ENCODE measurements at places on chromosomes 11 and 22.

DNA sequence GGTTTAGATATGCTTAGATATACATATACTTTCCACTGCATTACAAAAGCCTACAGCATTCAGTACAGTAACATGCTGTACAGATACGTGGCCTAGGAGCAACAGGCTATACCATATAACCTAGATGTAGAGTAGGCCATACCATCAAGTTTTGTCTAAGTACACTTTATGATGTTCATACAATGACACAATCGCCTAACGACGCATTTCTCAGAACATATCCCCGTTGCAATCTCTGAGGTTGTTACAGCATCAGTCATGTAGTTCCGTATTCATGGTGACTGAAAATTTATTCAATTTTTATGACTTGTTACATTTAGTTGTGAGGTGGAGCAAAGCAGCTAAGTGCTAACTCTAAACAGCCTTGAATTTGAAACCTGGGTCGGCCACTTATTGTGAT is 6.7 kb downstream of the ZBTB44 start:
- H3K27me3 ChIP-seq, result no peaks in the 10 kb centered on the region
- H3K4me1 ChIP-seq, result peaks cover 11% of the 10 kb centered on the region
- no peak overlapping the region for H3K27ac ChIP-seq

- no peak overlapping the region for H3K4me3 ChIP-seq
- H3K27ac ChIP-seq, result no peak overlapping the region
- no peaks in the 10 kb centered on the region for H3K27me3 ChIP-seq
- H3K36me3 ChIP-seq, result no peaks in the 10 kb centered on the region
Measured at GRCh38 chr11:106495046-106495445, 417.6 kb downstream of the AASDHPPT start.

GRCh38 chr11:92109466-92109865 is 115.2 kb upstream of the FAT3 start:
- H3K36me3 ChIP-seq, result no peaks in the 10 kb centered on the region
- H3K4me1 ChIP-seq, result no peaks in the 10 kb centered on the region
- H3K4me3 ChIP-seq, result no peak overlapping the region
- no peak overlapping the region for H3K27ac ChIP-seq

DNA sequence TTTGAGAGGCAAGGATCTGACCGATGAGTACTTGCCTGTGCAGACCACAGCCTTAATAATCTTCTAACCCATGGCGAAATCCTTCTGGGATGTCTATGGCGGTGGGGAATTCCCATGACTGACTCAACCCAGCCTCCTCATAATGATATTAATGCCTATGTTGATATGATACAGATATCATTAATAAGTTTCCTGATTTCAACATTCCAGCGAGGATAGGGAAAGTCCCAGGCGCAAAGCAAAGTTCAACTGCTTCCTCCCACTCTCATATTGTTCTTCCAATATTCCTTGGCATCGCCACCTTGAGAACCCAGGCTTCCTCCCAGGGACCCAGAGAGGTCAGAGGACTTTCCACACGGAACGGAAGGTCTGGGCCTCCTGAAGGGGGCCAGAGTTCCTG is 110.3 kb upstream of the TMEM45B start:
- no peaks in the 10 kb centered on the region for H3K4me1 ChIP-seq
- H3K36me3 ChIP-seq, result no peaks in the 10 kb centered on the region
- H3K27ac ChIP-seq, result no peak overlapping the region
- H3K27me3 ChIP-seq, result no peaks in the 10 kb centered on the region
- no peak overlapping the region for H3K4me3 ChIP-seq
- DNase-seq, result no peak

DNA sequence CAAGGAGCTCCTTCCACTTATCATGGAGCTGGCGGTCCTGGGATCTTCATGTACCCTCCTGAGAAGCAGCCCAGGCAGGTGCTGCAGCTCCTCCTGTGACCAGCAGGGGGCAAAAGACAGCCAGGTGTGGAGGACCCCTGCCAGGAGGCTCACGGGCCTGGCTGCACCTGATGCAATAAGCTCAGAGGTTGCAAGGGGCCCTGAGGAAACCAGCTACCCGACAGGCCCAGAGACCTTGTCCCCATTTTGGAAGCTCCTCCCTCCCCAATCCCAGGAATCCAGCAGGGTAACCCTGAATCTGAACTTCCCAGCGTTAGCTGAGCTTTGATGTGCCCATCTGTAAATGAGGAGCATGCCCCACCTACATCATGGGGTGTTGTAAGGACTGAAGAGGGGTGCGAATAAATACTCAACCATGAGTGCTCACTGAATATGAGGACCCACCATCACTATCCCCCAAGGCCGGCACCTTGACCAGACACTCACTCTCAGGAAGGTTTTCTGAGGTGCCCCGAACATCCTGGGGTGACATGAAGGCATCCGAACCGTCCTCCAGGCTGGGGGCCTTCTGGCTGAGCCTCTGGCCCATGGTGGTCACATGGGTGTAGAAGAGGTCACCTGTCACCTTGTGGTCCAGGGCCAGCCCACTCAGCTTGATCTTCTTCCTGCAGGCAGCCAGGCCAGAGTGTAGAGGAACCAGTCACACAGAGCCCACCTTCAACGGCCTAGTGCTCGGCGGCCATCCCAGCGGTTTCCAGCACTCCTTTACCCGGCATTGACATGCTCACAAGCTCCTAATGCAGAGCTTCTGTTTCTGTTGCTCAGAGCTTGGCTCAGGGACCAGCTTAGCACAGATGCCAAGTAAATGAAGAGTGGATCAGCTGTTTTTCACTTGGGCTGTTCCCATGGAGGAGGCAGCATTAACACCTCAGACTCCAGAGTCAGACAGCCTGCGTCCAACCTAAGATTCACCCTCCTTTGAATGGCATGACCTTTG is 21.7 kb downstream of the SLC43A1 start:
- no peak overlapping the region for H3K4me3 ChIP-seq
- H3K27ac ChIP-seq, result no peak overlapping the region
- DNase-seq, result peak; percentile 77
- H3K27me3 ChIP-seq, result no peaks in the 10 kb centered on the region
- H3K36me3 ChIP-seq, result no peaks in the 10 kb centered on the region

DNA sequence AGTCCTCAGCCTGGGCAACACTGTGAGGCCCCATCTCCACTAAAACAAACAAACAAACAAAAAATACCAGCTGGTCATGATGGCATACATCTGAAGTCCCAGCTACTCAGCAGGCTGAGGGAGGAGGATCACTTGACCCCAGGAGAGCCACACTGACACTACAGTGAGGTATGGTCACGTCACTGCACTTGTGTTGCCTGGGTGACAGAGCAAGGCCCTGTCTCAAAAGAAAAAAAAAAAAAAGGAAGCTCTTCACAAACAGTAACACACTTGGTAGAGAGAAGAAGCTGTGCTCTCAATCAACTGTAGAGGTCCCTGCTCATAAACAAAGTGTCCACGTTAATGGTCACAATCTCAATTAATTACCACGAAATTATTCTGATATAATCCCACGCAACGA is 401.6 kb upstream of the CCDC90B start:
- H3K4me1 ChIP-seq, result no peaks in the 10 kb centered on the region
- no peak overlapping the region for H3K4me3 ChIP-seq
- no peak for DNase-seq
- H3K27me3 ChIP-seq, result peaks cover 2% of the 10 kb centered on the region
- no peaks in the 10 kb centered on the region for H3K36me3 ChIP-seq

DNA sequence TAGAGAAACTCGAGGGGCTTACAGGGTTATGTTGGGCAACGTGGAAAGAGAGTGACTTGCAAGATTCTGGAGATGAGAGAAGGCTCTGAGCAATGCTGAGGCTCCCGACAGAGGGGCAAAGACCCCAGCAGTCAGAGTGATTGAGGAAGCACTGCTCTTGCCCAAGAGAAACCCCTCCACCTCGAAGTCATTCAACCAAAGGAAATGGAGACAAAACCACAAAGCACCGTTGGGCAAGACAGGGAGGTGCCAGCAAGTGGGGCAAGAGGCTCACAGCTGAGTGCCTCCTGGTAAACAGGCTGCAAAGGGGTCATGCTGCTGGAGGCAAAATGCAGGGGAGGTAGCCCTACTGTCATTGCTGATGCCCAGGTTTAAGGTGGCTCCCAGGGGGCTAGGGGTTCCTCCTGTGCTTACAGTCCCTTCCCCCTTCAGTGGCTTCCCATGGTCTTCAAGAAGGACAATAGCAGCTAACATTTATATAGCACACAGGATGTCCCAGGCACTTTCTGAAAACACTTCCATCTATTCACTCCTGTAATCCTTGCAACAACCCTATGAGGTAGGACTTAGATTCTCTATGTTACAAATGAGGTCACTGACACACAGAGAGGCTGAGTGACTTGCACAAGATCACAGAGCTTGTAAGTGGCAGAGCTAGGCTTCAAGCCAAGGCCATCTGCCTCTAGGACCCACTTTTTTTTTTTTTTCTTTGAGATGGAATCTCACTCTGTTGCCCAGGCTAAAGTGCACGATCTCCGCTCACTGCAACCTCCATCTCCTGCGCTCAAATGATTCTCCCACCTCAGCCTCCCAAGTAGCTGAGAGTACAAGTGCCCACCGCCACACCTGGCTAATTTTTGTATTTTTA is 18.1 kb upstream of the MYH9 start:
- H3K27me3 ChIP-seq, result no peaks in the 10 kb centered on the region
- no peaks in the 10 kb centered on the region for H3K36me3 ChIP-seq
- peak overlapping the region; percentile 31 for H3K4me3 ChIP-seq
- peak; percentile 80 for DNase-seq
- peaks cover 82% of the 10 kb centered on the region for H3K4me1 ChIP-seq
- H3K27ac ChIP-seq, result peak overlapping the region; percentile 86
